ENCODE measurements at places on chromosomes 7 and 10.

DNA sequence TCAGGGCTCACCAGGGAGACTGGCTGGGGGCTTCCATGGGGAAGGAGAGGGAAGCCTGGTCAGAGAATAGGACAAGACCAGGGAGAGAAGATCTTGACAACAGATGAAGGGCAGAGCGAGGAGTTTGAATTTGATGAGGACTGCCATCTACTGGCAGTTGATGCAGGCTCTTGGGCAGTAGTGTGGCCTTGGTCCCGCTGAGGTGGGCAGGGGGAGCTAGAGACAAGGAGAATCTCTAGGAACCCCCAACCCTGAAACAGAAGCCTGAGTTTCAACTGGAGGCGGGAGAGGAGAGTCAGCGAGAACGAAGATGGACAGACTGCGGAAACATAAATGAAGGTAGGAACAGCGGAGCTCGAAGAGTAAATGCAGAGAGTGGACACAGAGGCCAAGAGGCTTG is 81.0 kb downstream of the PPP1R3C start:
- DNase-seq: no peak

DNA sequence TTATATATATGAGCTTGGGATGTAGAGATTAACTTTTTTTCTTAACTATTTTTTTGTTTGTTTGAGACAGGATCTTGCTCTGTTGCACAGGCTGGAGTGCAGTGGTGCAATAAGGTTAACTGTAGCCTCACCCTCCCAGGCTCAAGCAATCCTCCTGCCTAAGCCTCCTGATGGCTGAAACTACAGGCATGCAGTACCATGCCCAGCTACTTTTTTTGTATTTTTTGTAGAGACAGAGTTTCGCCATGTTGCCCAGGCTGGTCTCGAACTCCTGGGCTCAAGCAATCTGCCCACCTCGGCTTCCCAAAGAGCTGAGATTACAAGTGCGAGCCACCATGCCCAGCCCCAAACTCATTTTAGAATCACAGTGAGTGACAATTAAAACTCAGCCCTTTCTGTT is 105.2 kb downstream of the CUBN start:
- no peak for DNase-seq

DNA sequence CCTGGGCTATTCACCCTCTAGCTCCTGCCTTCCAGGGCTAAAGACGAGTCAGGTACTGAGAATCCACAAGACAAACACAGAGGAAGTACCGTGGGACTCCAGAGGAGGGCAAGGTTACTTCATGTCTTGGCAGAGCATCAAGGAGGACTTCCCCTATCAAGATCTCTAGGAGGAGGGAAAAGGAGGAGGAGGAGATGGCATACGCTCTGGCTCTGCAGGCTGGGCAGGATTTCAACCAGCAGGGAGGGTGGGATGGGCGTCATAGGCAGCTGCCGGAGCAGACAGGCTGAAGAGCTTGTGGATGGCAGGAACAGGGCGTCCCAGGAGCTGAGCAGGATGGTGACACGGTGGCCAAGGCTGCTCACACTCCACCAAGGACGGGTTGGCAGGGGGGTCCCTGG is 21.3 kb downstream of the MDH2 start:
- no peak for DNase-seq

DNA sequence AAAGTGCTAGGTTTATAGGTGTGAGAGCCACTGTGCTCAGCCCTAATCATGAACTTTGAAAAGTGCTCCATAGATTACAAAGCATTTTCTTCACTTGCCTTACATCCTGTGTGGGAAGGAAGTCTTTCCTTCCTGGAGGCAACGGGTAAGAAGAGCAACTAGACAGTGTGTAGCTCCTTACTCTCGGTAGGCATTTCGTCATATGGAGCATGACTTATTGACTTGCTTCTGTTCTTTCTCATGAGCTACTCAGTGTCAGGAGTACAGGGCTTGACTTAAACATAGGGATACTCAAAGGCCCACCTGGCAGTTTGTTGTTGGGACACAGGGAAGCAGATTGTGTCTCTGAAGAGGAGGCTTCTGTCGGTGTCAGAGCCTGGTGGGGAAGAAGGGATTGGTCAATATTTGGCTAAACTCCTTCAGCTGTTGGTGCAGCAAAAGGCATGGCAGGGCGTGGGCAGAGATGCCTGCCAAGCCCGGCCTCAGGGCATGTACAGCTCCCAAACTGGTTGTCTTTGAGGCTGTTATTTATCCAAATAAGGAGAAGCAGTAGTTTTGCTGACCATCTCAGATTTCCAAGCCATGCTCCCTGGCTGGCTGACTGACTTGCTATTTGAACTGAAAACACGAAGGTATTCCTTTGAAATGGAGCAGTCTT is 248.9 kb downstream of the KIAA1217 start:
- no peak for DNase-seq

DNA sequence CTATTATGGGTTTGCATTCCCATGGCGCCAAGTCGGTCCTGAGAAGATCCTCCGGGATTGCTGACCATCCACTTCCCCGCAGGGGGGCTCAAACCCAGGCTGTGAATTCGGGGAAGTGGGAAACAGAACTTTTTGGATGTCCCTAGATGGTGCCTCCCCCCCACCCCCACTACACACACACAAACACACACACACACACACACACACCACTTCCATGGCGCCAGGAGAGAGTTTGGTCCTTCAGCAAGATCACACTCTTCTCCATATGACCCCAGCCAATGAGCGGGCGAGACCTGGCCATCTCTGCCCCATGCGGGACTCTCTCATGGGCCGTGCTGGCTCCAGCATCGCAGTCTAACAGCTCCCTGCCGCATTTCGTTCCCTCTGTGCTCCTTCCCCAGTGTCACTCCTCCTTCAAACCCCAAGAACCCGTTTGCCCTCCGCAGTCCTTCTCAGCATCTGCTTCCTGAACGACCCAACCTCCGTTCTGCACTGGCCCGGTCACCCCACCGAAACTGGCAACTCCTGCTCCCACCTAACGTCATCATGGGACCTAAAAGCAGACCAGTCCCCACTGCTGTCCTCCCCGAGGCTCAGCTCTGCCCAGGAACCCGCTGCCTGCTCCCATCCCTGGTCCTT is 32.1 kb upstream of the TNRC18 start:
- no peak for DNase-seq

- peak; percentile 51 for DNase-seq
These were observed 45.0 kb downstream of the ALOX5 start for GRCh38 chr10:45418849-45419675.

DNA sequence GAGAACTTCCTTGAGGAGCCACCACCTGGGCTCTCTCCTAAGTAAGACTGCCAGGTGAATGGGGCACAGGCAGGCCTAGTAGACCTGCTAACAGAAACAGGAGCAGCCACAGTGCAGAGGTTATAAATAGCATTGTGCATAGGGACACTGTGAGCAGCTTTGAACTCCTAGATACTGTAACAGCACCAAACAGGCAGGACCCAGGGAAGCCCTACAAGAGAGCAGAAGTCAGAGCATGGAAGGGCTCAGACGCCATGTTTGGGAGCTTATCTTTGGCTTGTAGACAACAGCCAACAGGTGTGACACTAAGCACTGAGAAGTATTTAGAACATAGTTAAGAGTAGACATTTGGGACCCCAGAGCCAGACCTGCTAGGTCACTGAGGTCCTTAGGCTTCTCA is 14.5 kb downstream of the XRCC2 start:
- no peak for DNase-seq

DNA sequence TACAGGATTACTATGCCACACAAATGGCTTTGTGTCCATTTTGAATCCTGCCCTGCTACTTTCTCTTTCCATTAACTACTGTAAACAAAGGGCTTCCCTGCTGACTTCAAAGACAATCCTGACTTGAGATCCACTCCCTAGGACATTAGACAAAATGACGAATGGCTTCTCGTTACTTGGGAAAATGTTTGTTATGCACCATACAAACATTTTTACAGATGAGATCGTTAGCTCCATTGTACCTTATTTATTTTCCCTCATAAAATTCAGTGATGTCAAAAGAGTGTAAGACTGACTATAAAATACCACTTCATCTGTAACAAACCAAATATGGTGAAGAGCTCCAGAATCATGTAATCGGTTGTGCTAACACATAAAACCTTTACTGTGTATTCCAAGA is 121.8 kb downstream of the CD36 start:
- no peak for DNase-seq

DNA sequence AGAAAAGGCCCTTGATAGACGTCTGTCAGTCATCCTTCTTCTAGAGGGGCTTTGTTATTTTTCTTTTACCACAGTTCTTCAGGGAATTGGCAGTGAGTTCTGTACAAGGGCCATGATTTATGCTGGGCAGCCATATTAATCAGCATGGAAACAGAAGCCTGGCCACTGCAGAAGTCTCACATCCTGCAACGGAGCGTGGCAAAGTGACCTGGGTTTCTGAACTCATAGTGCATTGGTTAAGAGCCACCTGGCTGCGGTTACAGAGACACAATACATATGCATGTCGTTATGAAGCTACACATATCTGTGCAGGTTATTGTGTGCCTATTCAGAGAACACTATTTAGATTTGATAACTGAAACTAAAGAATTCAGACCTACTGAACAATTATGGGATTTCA is 419.4 kb upstream of the CELF2 start:
- no peak for DNase-seq
